Renal cortex interstitium (tissue), 15 donors: ENCODE measurements at places on chromosomes 1 and 21.
A peak's percentile ranks its signal among the peaks of the same experiment; 100 is the strongest.

- DNase-seq: no peak
Measured at GRCh38 chr1:20612221-20612746, 21.0 kb upstream of the PINK1 start.

DNA sequence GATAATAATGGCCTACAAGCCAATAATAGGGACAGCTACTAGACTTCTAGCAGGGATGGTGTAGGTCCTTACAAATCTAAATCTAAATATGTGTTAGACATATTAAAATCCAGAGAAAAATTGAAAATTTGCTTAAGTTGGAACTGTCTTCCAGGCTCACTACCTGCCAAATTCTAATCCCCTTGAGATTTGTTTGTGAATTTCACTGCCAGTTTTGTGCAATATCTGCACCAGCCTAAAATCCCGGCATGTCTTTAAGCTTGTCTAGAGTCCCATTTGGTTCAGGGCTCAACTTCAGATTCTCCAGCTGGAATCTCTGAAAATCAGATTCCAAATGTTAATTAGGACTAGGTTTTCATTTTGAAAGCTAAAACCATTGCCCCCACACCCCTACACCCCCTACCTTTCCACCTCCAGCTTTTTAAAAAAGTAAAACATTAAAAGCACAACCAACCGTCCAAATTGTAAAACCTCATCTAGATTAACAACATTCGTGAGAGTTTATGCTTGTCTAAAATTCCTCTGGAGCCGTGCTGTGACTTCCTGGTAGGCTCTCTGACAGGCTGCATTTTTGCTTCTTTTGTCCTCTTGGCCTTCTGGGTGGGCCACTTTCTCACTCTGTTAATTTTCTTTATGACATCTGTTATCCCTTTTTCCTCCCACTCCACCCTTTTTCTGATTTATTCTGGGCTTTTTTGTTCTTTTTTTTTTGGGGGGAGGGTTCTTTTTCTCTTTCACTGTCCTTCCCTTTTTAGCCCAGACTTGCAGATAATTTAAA is 348.7 kb downstream of the PAPPA2 start:
- DNase-seq: no peak

DNA sequence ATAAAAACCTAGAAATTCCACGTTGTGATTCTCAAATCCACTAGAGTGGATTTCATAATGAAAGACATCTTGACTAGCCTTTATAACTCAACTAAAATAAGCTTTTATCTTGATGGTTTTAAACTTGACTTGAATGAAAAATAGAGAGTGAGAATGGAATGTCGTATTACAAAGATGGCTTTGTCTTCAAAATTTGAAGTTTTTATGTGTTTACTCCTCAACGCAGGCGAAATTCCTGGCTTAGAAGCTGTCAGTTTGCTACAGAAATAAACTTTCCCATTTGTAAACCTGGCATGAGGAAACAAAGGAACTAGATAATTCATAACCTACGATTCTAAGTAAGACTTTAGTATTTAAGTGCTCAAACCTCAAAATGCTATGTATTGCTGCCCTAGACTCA is 90.0 kb upstream of the KRTAP19-8 start:
- no peak for DNase-seq

DNA sequence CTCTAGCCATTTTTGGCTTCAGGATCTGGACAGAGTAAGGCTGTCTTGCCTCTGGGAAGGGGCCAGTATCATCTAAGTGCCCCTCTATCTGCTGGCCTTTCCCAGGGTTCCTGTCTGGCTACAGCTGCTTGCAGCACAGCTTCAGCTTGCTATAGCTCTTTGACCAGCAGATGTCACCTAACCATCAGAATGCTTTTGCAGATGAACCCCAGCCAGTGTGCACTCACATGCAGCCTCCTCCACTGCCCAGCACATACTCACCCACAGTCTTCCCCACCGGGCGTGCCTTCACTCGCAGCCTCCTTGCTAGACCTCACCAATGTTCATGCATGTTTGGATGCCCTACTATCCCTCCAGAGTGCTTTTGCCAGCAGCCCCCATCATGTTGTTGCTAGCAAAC is 769.0 kb downstream of the BRINP3 start:
- no peak for DNase-seq

DNA sequence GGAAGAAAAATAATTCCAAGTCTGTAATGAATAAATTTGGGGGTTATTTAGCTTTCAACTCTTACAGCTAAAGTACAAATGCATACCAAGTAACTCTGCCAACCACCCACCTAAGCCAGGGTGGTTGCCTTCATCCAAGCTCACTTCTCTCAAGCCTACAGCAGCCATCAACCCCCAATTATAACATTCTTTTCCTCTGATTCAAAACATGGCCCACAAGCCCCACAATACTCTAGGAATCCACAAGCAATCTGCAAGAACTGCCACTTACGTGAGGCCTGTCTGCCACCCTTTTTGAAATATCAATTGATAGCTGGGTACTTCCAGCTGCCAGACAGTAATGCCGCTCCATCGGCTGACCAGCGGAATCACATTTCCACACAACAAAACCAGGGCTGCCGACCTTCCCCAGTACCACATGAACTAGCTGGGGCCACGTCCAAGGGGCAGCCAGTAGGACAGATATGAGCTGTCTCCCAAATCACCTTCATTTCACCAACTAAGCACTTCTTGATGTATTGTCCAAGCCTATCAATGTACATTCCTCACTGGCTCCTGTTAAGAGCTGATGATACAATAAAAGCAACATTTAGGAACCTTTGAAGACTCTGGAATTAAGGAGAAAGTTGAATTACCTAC is 3.2 kb downstream of the LBR start:
- no peak for DNase-seq

DNA sequence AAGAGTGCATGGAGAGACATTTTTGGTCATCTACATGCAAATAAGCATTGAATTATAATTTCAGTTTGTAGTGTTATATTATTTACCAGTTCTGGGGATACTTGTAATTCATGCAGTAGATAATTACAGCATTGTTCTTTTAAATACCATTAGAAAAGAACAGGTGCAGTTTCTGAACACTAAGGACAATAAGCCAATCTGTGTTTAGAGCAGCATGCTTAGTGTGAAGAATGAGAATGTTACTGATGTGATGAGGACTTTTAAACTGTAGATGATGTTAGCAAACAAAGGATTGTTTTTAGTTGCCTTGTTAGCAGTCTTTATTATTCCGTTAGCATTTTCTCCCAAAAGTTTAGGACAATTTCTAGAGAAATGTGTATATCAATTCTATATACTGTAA is 348.3 kb downstream of the BRINP3 start:
- DNase-seq: no peak

DNA sequence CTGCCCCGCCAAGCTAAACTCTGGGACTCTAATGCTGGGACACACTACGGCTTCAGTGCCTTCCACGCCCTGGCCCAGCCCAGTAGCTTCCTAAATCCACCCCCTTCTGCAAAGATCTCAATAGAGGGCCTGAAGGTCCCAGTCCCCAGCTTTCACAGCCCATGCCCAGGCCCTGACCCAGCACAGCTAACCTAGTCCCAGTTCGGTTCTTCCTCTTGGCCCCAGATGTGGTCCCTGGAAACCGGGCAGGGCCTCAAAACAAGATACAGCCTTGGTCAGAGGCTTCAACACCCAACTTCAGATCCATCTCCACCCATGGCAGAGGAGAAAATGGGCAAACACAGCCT is 646 bp upstream of the PDZK1IP1 start:
- no peak for DNase-seq

GRCh38 chr1:84122780-84123382 is 21.2 kb upstream of the PRKACB start:
- DNase-seq: peak; percentile 26

DNA sequence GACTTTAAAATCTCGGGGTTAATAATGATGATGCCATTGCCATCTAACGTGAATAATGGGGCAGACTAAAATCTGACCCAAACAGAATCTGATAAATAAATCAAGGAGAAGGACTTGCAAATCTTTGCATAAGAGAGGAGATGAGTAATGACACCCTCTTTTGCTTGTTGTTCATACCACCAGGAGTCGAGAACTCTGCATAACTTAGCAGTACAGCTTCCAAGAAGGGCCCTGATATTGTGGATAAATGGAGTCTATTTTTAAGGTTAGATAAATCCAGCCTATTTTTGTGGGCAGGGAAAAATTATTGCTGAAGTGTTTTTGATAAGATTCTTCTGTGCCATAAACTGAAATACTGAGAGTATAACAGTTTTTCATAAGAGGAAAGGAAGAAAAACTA is 17.3 kb downstream of the RYR2 start:
- no peak for DNase-seq

DNA sequence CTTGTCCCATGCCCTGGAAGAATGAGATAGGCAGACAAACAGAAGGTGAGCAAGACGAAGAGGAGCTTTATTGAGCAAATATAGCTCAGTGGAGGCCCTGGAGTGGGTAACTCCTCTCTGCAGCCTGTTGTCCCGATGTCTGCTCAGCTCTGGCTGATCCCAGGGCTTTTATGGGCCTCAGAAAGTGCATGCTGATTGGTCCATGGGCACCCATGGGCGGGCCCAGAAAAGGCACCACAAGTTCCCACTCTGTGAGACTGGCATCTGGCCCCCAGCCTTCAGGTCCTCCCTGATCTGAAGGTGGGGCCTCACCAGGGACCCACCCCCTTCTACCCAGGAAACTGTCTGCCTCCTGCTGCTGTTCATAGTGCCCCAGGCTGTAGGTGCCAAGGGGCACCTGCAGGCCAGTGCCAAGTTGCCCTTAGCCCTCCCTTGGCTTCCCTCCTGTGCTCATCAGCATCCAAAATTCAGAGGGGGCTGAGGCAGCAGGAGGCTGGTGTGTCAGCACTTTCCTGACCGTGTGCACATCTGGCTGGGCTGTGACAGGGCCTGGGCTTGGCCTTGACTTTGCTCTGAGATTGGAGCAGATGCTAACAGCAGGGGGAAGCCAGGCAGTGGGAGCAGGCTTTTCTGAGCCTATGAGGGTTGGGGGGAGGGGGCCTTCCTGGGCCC is 35.4 kb downstream of the ACTL8 start:
- DNase-seq: no peak

DNA sequence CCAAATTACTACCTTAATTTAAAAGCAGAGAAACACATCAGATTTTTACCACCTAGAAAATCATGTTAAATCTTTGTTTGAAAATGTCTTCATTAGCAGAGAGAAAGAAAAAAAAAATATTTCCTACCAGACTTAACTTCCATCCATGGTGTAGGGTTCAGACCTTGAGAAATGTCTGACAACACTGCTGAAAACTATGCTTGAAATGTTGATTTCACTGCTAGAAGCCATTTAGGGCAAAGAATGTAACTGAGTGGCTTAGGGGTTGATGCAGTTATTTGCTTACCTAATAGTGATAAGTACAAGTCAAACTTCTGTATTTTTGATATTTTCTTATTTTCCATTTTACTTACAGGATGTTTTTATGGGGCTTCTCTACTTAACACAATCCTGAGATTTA is 495.6 kb upstream of the NEGR1 start:
- no peak for DNase-seq

DNA sequence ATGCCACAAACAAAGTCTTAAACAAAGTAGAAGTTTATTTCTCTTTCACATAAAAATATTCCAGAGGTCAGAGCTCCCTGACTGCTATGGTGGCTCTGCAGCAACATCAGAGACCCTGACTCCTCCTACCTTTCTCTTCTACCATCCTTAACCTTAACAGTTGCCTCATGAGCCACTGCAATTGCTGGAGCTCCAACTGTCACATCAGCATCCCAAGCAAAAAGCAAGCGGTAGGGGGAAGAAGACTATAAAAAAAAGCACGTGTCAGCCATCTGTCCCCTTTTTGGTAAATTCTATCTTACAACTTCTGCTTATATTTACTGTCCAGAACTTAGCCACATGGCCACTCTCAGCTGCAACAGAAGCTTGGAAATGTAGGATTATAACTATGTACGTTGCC is 21.8 kb upstream of the H6PD start:
- DNase-seq: no peak

GRCh38 chr1:41282679-41283317 is 40.7 kb upstream of the SCMH1 start:
- DNase-seq: no peak

DNA sequence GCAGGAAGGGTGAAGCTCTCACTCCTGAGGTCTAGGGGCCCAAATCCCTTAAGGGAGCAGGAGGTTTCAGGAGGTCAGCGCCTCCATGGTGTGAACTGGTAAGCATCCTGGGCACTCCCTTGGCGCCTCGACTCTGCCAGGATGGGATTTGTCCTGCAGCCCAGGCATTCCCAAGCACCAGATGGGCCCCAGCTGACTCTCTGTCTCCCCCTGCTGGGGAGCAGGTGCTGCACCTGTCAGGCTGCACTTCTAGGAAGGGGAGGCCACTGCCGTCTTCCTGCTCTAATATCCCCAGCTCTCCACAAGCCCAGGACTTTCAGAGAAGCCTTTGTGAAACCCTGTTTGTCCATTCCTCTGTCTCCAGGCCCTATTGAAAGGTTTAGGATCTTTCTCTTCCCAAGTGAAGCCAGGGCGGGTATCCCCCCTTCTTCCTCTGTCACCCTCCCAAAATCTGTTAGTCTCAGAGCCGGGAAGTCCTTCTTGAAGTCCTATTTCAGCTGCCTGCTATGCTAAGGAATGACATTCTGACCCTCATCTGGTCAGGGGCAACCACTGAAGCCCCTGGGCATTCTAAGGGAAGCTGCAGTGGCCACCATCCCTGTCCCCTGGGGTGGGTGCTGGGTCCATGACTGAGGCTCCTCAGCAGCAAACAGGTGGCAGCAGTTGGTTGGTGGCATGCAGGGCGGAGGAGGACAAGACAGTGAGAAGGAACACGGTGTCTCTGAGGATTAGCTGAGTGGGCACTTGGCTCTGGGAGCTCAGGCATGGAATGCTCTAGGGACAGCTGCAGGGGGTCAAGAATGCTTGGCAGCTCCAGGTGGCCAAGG is 3.2 kb downstream of the MYBPH start:
- no peak for DNase-seq

GRCh38 chr1:155003766-155004351 is 1.3 kb downstream of the ZBTB7B start:
- no peak for DNase-seq

DNA sequence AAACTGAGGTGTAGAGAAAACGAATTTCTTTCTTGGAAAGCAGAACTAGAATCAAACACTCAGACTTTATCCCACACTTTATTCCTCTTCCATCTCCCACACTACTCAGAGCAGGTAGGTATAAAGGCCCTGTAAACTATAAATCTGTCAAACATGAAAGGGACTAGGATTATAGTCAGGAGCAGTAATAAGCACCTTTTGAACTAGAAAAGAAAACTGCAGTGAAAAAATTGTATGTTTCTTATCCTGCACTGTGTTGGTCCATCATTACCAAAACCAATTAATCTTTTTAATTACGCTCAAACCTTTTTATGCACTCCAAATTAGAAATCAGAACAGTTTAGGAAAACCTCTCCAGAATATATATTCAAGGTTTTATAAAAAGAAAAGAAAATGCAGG is 47.6 kb downstream of the LPAR3 start:
- DNase-seq: no peak

DNA sequence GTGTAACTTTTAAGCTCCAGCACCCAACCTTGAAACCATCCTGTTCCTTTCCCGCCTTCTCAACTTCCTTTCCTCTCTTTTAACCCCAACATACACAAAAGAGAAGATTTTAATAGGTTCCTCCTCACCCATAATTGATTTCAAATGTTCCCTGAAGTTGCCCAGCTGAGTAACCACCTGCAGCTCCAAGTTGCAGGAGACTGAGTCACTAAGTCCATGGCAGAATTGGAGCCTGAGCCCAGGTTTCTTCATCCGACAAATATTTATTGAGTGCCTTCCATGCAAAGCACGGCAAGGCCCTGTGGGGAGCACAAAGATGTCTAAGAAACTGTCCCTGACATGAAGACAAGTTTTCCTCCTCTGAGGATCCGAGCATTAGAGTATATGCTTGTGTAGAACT is 97.7 kb downstream of the PAPPA2 start:
- no peak for DNase-seq

- DNase-seq: no peak
Measured at GRCh38 chr1:43422995-43423671, 30.6 kb downstream of the HYI start.
